Naive thymus-derived CD4-positive, alpha-beta T cell (primary cell): ENCODE measurements at places on chromosomes 2 and 18.

DNA sequence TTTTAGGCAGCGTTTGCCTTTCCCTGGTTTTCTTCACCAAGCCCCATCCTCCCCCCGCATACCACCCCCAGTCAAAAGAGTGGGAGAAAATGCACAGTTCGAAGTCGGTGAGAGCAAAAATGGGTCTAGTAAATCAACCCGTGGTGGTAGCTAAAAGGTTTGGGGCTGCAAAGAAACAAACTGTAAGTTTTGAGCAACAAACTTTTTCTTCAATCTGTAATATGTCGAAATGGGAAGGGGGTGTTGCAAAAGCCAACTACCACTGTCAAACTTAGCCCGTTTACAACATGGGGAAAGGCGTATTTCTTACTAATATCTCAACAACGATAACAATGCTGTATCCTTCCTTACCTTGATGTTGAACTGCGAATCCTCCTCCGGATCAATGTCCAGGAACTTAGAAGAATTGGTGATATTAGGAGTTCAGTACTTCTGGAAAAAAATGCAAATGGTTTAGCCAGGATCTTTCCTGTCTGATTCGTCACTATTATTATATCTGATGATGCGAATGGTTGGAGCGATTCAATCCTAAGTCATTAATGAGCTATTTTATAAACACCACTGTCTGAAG is 2.4 kb upstream of the SATB2 start:
- H3K4me1 ChIP-seq: peaks cover 10% of the 10 kb centered on the region
- H3K36me3 ChIP-seq: peaks cover 8% of the 10 kb centered on the region
- H3K27me3 ChIP-seq: peaks cover 51% of the 10 kb centered on the region
- no peak overlapping the region for H3K27ac ChIP-seq
- peak overlapping the region; percentile 94 for H3K4me3 ChIP-seq

- no peaks in the 10 kb centered on the region for H3K36me3 ChIP-seq
- no peak overlapping the region for H3K4me3 ChIP-seq
- no peaks in the 10 kb centered on the region for H3K4me1 ChIP-seq
- no peak overlapping the region for H3K27ac ChIP-seq
- no peaks in the 10 kb centered on the region for H3K27me3 ChIP-seq
- DNase-seq: no peak
These were observed 687.8 kb downstream of the SLC4A3 start for GRCh38 chr2:220315098-220315823.

GRCh38 chr2:162074632-162074895 is 549 bp upstream of the DPP4 start:
- no peaks in the 10 kb centered on the region for H3K27me3 ChIP-seq
- H3K36me3 ChIP-seq: peaks cover 6% of the 10 kb centered on the region
- no peaks in the 10 kb centered on the region for H3K4me1 ChIP-seq
- H3K4me3 ChIP-seq: peak overlapping the region; percentile 95

DNA sequence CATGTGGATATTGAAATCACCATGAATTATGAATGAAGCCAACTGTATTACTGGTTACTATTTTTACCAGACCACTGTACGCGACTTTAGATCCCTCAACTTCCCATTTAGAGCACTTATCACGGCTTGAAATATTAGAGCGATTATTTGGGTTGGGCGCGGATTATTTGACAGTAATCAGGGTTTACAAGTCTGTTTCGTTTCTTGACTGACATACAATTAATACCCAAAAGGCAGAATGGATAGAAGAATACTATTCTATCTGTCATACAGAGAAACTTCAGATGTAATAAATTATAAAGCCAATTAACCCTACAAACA is 496 bp upstream of the NAPG start:
- H3K36me3 ChIP-seq: peaks cover 3% of the 10 kb centered on the region
- H3K4me3 ChIP-seq: peak overlapping the region; percentile 93

GRCh38 chr2:142724713-142725349 is 152.6 kb upstream of the KYNU start:
- no peaks in the 10 kb centered on the region for H3K27me3 ChIP-seq
- no peaks in the 10 kb centered on the region for H3K36me3 ChIP-seq
- no peak overlapping the region for H3K27ac ChIP-seq
- no peak overlapping the region for H3K4me3 ChIP-seq
